ENCODE measurements at places on chromosomes 5 and 9.

GRCh38 chr9:2493109-2493508 lies 128.5 kb upstream of the VLDLR start:
- DNase-seq, result no peak

- DNase-seq, result no peak
These were observed 153.7 kb upstream of the DAPK1 start for GRCh38 chr9:87343816-87344430.

DNA sequence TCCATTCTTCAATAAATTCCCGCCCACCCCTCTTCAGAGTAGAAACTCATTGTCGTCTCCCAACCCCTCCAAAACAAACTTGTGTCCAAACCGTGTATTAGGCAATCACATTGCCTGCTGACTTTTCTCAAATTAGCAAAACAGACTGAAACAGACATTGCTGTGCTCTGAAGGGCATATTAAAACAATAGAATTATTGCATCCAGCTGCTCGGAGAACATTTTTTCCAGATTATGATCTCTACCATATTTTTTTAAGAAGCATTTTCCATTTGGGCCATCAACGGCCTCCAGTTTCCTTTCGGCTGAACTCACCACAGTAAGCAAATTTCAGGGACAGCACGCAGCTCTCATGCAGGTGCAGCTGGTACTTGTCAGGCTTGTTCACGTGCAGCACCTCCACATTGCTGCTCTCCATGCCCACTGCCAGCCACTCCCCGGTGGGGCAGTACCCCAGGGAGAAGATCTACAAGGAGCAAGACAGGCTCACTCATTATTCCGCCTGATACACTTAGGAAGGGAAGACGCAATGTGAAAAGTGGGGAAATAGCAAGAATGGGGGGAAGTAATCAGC lies 104.1 kb downstream of the TLE1 start:
- DNase-seq, result no peak

DNA sequence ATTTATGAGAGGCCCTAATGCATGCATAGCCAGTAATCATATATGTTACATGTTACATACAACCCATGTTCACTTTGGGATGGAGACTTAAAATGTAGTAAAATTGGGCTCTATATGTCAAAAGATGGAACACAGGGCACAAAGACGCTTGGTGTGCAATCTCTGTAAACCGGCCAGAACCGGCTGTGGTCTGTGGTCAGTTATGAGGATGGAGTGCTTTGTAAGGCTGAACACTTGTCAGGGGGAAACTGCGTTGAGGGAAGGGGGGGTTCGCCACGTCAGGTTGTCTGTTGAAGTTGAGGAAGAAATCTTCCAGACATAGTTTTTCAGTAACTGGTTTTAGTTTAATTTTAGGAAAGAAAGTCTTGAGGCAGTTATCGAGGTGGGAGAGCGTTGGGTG lies 2.7 kb upstream of the CKMT2 start:
- DNase-seq, result no peak

DNA sequence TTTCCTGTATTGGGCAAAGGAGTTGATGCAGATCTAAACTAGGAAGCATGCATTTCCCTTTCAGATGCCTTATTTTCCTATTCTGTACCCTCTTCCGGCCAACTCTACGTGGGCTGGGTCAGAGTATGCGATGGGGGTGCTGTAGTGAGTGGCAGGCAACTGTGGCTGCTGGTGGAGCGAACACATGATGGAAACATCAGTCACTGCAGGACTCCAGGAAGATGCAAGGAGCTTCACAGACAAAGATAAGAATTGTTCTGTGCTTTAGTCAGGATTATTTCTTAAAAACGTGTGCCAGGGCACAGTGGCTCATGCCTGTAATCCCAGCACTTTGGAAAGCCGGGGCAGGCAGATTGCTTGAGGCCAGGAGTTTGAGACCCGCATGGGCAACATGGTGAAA lies 75.1 kb downstream of the PSAT1 start:
- no peak for DNase-seq

DNA sequence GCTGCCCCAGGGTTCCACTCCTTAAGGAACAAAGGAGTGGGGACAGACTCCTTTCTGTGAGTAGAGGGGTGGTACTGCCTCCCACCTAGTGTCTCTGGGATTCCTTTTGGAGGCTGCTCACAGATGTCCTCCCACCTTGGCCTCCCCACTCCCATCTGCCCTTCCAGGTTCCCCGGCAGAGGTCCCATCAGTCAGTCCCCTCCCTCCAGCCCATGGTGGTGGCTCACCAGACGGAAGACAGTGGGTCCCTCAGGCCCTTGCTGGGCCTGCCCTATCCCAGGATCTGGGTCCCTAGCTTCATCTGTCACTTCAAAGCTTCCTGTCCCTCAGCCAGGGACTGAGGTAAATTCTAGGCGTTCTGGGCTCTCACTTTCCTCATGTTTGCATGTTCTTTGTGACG lies 35.6 kb upstream of the NEK6 start:
- DNase-seq, result no peak

DNA sequence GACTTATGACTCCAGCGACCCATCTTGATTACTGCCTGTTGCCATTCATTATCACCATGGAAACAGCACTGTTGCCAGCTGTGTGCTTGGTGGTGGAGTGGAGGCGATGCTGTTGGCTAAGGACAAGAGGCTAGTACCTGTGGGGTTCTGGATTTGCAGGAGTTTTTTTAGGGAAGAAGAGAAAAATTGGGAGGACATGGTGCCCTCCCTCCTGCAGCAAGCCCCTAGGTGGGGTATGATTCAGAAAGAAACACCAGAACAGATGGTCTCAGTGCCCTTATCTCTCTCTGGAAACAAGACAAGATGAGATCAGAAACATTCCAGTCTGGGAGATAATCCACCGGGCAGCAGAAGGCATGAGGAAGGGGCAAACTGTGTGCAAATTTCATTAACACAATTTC lies 87.8 kb upstream of the TLR4 start:
- DNase-seq, result no peak

GRCh38 chr5:120985526-120985925 lies 521.4 kb downstream of the PRR16 start:
- no peak for DNase-seq

- DNase-seq, result peak; percentile 18
These were observed 148.0 kb downstream of the RORB start for GRCh38 chr9:74645007-74645639.

- peak; percentile 14 for DNase-seq
These were observed 66.6 kb upstream of the SPATA31E1 start for GRCh38 chr9:87816036-87816435.

- DNase-seq, result peak; percentile 83
These were observed 64.9 kb upstream of the OSMR start for GRCh38 chr5:38780945-38781344.

GRCh38 chr5:8019719-8020218 lies 150.8 kb downstream of the MTRR start:
- no peak for DNase-seq

DNA sequence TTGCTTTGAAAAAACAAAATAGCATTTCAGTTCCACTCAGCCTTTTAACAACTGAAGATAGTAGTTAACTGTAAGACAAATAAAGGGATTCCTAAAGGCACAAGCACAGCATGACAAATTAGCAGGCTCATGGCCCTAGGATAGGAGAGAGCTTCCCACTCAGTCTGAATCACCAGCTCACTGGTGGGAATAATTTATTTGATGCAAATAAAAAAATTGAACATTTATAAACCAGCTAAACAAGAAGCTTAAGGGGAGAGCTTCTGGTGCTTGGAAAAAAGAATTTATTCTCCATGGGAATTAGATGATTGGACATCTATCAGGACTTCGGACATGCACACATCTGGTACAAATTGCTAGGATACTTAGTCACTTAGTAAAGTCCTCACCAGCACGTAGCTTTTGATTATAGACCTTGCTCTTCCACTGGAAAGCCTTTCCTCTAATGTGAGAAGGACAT lies 294.1 kb upstream of the TNC start:
- DNase-seq, result peak; percentile 35

DNA sequence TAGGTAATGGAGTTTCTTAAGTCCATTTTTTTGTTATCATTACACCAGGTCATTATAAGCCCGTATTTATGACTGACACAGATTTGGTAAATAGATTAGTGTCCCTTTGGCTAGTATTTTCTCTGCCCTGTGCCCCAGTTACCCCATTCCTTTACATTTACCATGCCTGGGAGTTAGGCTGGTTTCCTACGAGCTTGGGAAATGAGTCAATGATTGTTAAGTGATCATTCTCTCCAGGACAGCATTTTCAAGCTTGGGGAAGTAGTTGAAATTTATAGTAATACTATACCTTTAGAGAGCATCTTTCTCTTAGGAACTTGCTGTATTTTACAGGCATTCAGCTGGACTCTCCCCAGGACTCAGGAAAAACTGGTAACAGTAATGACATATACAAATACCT lies 573.1 kb downstream of the TLE4 start:
- DNase-seq, result peak; percentile 8

- DNase-seq, result no peak
These were observed 48.3 kb downstream of the ATPSCKMT start for GRCh38 chr5:10201223-10201868.

DNA sequence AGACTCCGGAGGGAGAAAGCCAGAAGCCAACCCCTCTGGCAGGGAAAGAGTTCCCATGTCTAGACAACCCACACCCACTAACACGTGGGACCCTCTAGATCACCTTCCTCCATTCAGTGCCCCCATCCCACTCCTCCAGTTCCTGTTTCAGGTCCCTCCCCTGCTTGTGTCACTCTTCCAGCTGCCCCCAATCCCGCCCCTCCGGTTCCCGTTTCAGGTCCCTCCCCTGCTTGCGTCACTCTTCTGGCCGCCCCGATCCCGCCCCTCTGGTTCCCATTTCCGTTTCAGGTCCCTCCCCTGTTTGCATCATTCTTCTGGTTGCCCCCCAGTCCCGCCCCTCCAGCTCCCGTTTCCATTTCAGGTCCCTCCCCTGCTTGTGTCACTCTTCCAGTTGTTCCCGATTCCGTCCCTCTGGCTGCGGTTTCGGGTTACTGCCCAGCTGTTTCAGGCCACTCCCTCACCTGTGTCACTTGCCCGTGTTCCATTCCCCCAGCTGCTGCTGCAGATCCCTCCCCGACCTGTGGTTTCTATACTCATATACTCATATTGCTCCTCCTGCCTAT lies 64.8 kb upstream of the RANBP6 start:
- peak; percentile 86 for DNase-seq

GRCh38 chr5:2302169-2302568 lies 419.4 kb upstream of the IRX4 start:
- no peak for DNase-seq

- no peak for DNase-seq
These were observed 17.9 kb upstream of the RANBP17 start for GRCh38 chr5:170843870-170844269.

DNA sequence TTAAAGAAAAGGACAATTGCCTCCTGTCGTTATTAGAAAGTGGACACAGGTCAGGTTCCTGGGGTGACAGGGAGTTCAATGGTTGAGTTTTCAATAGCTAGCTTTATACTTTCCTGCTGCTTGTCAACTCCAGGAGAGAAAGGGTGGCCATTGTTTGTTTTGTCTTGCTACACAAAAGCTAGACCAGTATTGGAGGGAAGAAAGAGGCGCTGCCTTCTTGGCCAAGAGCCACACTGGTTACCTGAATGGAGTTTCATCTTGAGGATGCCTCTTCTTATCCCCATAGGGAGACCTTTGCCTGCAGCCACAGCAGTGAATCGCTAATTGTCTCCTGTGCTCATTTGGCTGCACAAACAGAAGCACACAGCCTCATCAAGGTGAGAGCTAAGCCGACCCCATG lies 279.4 kb upstream of the GRIA1 start:
- DNase-seq, result no peak

GRCh38 chr9:81625969-81626368 lies 63.4 kb downstream of the TLE1 start:
- DNase-seq, result no peak

DNA sequence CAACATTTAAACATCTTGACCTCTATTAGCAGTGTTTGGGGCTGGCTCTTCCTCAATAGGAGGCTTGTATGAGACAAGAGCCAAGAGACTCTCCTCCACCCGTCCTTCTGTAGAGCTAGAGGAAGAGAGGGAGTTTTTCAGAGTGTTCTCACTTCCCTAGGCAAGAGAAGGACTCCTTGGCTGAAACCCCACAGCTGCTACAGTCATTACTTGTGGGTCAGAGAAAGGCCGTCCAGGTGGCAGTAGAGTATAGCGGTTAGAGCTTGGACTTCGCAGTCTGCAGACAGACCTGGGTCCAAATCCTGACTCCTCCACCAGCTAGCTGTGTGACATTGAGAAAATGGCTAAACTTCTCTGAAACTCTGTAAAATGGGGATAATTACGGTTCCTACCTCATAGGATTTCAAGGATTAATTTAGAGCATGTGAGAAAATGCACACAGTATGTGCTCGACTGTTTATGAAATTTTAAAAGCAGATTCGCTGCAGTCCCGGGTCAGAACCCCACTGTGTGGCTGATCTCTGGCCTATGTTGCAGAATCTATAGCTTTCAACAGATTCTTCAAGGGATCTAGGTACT lies 80.8 kb upstream of the ARAP3 start:
- DNase-seq, result no peak

- DNase-seq, result no peak
These were observed 15.6 kb upstream of the TUT7 start for GRCh38 chr9:86369810-86370209.

- no peak for DNase-seq
These were observed 348.7 kb downstream of the SLIT3 start for GRCh38 chr5:168952196-168952595.

DNA sequence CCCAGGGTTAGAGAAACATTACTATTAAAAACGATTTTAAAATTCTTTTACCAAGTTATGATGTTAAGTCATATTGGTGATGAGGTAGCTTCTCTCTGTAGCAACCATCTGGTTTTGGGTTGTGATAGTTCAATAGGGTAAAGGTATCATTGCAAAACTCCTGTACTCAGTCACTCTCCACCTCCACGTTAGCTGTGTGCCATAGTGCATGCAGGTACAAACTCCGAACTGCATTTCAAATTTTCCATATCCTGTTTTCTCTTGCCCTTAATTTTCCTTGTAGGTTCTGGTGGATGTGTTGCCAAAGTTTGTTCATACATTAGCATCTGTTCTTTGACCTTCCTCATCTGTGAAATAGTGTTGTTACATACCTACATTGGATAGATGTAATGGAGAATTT lies 53.1 kb upstream of the ARRDC3 start:
- no peak for DNase-seq

GRCh38 chr5:145988993-145989392 lies 52.6 kb downstream of the SH3RF2 start:
- no peak for DNase-seq

- DNase-seq, result peak; percentile 37
These were observed 764 bp downstream of the CAMLG start for GRCh38 chr5:134738963-134739661.

GRCh38 chr5:78546276-78546996 lies 102.1 kb downstream of the LHFPL2 start:
- DNase-seq, result no peak

- peak; percentile 55 for DNase-seq
These were observed 13.1 kb upstream of the IFNA5 start for GRCh38 chr9:21317956-21318923.
